Inflammatory macrophage treated with lipopolysaccharide for 1 hour (primary cell): ENCODE measurements at places on chromosomes 12 and 14.

DNA sequence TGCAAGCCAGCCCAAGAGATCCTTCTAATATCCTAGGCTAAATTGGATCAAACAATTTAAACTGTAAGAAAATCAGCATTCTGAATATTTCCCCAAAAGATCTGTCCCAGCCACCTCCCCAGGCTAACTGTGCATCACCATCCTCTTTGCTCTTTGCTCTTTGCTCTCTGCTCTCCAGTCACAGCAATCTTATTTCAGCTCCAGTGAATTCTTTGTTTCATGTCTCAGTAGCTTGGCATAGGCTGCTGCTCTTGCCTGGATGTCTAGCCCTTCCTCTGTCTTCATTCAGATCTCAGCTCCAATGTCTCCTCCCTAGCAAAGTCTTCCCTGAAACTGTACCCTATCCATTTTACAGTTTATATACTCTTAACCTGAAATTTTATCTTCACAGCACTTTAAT, 399.8 kb upstream of the USP15 start:
- no peak for DNase-seq

- no peak for DNase-seq
Measured at GRCh38 chr12:113056631-113057488, at the start of gene DTX1. DTX1 (plus strand) TSS chr12:113056730; CDS start chr12:113058193, 1,463 bp downstream.

DNA sequence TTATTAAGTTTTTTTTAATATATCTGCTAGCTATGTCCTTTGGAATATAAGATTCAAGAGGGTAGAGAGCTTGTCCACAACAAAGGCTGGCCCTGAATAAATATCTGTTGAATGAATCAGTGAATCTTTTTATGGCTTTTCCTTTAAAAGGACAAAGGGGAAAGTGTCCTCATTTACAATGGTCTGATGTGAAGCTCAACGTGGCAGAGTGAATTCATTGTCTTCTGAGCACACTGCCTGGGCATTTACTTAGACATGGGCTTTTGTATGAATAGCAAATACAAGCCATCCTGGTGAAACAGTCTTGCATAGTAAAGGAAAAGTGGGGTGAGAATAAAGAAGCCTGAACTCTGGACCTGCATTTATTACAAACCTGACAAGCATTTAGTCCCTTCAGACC, 201.2 kb downstream of the NELL2 start:
- no peak for DNase-seq

GRCh38 chr12:32587581-32588495, 91.3 kb upstream of the DNM1L start:
- peak; percentile 29 for DNase-seq

DNA sequence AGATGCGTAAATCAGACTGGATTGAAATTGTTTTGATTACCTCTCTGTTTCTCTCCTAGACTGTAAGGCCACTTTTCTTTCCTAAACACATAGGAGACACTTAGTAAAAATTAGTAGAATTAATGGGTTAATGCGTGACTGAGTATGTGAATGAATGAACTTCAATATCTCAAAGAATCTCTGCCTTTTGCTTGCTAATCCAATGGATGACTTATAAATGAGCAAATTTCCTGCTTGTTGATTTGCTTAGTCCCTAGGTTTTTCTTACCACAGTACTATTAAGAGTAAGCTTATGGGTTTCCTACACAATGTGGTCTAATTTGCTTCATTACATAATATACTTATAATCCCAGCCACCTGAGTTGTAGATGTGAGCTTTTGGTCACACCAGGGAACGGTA, 164.1 kb downstream of the SRGAP1 start:
- no peak for DNase-seq

DNA sequence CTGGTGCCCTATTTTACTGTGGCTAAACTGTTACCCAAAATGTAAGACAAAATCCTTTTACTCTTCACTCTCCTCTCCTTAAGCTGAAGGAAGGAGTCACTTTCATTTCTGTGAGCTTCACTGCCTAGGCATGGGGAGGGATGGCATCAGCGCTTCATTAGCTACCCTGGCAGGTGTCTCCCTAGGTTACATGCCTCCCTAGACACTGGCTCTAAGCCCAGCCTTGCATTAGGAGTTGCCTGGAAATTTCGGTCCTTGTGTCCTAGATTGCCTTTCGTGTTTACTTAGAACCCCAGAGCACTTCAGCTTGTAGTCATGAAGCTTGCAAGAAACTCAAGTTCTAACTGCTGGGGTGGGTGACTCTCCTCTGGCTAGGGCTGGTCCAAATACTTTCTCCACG, 520.5 kb upstream of the STXBP6 start:
- no peak for DNase-seq

DNA sequence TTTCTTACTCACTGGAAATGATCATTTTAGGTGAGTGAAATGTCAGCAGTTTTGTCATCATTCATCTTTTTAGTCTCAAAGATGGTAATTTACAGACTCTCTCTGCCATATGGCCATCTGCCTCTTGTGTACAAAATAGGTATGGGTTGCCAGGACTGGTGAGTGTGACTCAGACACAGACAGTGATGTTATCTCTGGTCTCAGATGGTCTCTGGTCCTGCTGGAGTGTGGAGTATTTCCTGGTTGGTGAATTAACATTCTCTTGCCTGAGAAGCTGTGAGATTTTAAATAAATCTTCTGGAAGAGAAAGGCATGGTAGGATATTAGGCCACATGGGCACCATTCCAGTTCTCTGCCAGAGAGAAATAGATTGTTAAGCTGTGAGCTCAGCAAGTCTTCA, 207.0 kb downstream of the ATP23 start:
- DNase-seq = no peak
